Astrocyte of the spinal cord (primary cell): ENCODE measurements at places on chromosomes 2 and 18.

GRCh38 chr18:3103576-3103975 lies 90.6 kb upstream of the LPIN2 start:
- DNase-seq: no peak

- DNase-seq: peak; percentile 23
Measured at GRCh38 chr2:42169874-42170521, 845 bp downstream of the EML4 start.

GRCh38 chr2:16079637-16080036 lies 139.3 kb downstream of the MYCN start:
- DNase-seq: no peak

GRCh38 chr18:46609048-46609447 lies 48.0 kb downstream of the LOXHD1 start:
- DNase-seq: no peak

DNA sequence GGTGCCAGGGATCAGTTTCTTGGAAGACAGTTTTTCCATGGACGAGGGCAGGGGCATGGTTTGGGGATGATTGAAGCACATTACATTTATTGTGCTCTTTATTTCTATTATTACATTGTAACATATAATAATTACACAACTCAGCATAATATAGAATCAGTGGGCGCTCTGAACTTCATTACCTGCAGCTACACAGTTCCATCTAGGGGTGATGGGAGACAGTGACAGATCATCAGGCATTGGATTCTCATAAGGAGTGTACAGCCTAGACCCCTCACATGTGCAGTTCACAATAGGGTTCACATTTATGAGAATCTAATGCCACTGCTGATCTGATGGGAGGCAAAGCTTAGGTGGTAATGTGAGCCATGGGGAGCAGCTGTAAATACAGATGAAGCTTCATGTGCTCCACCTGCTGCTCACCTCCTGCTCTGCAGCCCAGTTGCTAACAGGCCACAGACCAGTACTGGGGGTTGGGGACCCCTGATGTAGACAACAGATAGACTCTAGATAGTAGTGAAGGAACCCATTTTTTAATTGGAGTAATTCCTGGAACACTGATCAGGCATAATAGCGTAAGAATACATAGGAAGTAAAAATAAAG lies 41.5 kb upstream of the MC4R start:
- no peak for DNase-seq

DNA sequence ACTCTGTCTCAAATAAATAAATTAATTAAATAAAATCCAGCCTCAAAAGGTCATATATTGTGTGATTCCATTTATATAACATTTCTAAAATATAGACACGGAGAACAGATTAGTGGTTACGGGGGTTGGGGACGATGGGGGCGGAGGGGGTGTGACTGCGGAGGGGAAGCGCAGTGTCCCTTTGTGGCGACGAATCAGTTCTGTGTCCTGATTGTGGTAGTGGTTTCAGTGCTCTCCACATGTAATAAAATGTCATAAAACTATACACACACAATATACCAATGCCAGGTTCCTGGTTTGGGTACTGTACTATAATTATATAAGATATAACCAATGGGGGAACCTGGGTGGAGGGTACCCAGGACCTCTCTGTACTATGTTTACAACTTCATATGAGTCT lies 186.4 kb downstream of the ANAPC1 start:
- DNase-seq: no peak

GRCh38 chr2:238505892-238506280 lies 79.2 kb downstream of the ASB1 start:
- no peak for DNase-seq

GRCh38 chr2:67462738-67463496 lies 65.8 kb downstream of the ETAA1 start:
- DNase-seq: no peak

DNA sequence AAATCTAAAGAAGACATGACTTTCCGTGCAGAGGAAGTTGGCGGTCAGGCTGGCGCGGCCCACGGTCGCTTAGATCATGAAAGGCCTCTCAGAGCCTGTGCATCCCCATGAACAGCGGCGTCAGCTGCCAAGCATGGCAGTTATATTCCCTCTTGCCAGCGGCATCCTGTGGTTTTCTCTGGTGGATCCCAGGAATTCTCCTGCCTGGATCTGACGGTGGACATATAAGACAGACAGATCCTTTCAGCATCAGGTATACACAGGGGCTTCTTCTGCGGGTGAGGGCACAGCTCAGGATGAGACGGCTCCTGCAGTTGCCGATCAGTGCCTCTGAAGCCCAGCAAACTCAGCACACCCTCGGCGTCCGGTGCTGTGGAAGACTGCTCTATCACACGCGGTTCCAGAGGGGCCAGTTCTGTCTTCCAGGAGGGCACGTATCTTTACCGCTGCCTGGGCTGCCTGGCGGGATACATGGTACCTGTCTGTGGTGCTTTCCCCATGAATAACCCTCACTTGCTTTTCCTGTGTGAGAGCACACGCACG lies 157.8 kb downstream of the LDLRAD4 start:
- peak; percentile 36 for DNase-seq

DNA sequence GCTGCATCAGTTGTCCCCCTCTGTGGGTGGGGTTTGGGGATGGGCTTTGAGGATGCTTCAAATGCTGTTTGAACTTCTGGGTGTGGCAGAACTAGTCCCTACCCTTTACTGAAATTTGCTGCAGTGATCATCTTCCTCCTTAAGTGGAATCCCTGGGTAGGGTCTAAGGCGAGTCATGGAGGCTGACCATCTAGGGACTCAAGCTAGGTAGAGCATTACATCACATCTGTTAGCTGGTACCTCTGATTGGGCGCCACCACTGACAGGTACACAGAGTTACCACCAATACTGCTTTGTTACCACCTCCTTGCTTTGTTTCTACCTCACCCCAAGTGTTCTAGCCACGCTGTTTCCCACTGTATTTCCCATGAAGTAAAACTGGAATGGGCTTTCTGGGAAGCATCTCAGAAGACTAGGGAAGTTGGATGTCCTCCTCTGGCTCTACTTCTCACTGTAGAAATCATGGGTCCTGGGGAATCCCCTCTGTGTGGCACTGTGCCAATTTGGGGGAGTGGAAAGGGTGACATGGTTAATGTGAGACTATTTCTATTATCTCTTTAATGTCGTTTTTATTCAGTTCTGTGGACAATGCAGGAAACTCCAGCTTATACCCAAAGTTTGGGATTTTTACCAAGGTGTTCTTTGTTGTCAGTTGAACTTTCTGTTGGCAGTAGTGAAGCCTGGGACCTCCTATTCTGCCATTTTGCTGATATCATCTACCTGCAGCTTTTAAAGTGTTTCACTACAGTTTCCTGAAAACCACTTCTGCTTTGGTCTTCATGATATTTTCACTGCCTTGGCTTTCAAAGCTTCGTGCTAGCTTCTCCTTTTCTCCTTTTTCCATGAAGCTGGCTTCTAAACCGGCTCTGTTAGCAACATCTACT lies 14.5 kb upstream of the SULT1C4 start:
- DNase-seq: no peak

DNA sequence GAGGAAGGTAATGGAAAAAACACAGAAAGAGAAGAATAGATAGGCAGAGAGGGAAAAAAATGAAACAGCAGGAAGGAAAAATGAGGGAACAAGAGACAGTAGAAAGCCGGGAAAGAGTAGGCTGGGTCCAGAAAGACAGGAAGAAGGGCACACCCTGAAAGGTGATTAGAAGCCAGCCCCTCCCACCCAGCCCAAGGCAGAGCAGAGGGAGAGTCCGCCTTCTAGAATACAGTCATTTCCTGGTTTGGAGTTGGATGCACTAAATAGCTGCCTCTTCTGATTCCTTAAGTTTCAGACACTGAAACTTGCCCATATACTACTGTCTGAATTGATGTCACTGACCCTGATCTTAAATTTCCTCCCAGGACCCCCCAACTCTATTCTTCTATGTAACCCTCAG lies 17.9 kb upstream of the DSG3 start:
- no peak for DNase-seq

- no peak for DNase-seq
Measured at GRCh38 chr18:60327880-60328279, 44.7 kb downstream of the MC4R start.

DNA sequence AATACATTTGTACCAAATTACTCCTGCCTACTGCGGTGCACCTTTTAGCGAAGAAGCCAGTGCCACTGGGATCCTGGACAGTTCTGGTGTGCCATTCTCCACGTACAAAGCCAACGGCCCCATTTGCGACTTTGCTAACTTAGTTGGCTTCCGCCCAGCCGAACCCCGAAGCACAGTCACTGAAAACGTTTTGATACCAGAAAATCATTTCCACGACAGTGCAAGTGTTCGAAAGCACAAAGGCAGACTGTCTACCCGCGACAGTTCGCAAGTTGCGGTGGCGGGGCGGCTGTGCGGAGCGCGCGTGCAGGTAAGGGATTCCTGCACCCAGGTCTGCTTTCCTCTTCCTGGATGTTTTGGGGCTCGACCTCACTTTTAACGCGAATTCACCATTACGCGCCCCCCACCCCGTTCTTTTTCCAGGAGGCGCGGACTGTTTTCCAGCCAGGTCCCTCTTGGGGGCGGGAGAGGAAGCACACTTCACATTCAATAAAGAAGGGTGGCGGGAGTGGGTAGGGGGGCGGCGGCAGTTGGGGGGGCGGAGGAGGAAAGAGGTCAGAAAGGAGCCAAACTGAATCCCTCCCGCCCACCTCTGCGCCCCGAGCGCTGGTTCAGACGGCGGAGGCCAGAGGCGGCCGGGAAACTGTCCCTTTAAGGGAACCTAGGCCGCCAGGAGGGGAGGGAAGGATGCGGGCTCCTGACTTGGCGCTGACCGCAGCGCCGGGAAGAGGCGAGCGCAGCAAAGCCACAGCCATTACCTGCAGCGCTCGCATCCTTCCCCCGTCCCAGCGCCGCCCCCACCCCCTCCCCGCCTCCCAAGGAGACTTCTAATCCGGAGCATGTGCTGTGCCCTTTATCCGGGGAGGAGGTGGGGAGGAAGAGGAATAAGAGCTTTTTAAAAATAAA lies 107.4 kb upstream of the KCTD1 start:
- peak; percentile 58 for DNase-seq

DNA sequence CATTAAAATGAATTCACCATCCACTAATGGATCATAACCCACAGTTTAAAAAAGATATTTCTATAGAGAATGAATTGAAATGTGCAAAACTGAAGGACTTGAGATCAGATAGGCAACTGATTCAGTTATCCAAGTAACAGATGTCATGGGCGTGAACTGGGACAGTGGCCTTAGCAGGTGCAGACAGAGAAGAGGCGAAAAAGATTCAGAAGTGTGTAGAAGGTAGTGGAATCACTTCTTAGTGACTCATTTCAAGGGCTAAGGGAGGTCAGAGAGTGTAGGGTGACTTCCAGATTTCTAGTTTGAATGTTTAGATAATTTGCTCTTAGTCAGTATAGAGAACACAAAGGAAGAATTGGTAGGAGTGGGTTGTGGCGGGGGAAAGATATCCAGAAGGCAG lies 79.7 kb downstream of the EHBP1 start:
- DNase-seq: peak; percentile 42

DNA sequence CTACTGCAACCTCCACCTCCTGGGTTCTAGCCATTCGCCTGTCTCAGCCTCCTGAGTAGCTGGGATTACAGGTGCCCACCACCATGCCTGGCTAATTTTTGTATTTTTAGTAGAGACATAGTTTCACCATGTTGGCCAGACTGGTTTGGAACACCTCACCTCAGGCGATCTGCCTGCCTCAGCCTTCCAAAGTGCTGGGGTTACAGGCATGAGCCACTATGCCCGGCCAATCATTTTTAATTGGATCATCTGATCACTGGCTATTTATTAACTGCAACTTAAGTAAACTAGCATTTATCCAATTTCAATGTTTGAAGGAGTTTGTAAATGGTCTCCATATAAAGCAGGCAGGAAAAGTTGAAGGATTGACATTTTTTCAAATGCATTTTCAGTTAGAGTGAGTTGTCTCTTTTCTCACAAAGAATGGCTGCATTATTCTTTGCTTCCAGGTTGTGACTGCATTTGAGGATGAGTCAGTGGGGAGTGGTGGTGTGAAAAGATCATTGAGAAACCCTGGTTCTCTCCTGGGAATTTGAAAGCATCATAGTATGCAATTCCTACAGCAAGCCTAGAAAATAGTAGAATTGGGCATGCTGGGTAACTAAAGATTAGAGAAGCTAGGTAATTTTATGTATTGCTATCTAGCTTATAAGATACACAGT lies 431.1 kb upstream of the ZEB2 start:
- peak; percentile 86 for DNase-seq

DNA sequence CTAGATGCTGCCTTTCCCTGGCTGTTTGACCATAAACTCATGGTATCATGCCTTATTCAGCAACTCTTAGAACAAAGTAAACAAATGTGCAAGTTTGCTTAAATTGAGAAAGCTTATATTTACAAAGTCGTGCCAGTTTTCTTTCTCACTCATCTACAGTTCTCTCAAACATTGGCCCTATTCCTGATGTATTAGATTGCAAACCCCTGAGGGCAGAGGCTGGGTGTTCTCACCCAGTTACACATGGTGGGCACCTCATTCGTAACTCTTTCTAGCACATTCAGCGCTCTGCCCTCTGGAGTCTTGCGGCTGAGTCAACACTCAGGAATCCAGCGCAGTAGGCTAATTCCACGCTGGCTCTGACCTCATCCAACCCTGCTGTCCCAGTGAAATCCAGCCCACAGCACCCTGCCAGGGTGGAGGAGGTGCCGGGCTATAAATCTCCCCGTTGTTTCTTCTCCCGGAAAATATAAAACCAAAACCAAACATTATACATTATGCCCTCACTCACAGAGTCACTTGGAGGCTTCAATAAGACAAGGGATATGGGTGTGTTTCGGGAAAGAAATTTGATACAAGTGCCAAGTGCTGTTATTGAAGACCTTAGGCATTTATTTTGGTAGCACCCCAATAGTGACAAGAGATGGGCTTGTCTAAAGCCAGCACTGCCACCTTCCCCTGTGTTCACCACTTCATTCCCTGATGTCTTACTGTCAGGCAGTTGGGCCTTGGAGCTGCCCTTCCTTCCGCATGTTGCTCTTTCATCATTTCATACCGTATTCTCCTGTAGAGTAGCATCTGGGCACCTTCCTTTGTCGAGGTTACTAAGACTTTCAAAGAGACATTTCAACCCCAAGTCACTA lies 287.4 kb downstream of the PRKCE start:
- DNase-seq: peak; percentile 97

GRCh38 chr18:13577091-13577697 lies 149.2 kb downstream of the FAM210A start:
- DNase-seq: peak; percentile 51

DNA sequence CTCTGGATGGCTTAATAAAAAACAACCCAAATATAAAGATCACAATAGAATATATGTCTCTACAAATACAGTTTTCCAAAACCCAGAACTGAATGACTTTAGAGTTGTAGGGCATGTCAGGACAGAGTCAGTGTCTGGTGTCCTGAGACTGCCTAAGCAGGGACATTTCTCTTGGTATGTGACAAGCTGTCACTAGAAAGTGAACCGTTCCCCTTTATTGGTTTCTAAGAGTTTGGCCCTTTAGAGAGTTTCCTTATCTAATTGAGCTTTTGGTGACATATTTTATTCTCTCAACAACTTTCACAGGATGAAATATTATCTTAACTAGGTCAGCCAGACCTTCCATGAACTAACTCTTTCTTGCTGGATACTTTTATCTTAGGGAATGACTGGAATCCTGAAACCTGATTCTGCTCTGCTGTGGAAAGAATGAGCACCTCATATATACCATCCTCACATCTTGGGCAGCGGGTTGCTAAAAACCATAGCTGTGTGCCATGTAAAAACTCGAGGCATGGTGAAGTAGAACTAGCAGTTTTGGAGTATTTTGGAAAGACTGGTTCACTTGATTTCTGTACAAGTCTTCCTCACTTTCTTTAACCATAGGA lies 54.8 kb downstream of the CAVIN2 start:
- DNase-seq: no peak
